Ovary (tissue), 10 donors: ENCODE measurements at places on chromosomes 5 and 9.
A peak's percentile ranks its signal among the peaks of the same experiment; 100 is the strongest.

- no peak for DNase-seq
Measured at GRCh38 chr5:113293975-113294310, 140.8 kb downstream of the TSSK1B start.

- no peak for DNase-seq
Measured at GRCh38 chr5:535846-536698, 11.8 kb upstream of the SLC9A3 start.

GRCh38 chr9:972501-973294 lies 3.8 kb upstream of the DMRT3 start:
- no peak for DNase-seq

GRCh38 chr5:145848854-145849253 lies 13.7 kb upstream of the PRELID2 start:
- no peak for DNase-seq

- no peak for DNase-seq
Measured at GRCh38 chr5:62149879-62150278, 156.1 kb upstream of the KIF2A start.

DNA sequence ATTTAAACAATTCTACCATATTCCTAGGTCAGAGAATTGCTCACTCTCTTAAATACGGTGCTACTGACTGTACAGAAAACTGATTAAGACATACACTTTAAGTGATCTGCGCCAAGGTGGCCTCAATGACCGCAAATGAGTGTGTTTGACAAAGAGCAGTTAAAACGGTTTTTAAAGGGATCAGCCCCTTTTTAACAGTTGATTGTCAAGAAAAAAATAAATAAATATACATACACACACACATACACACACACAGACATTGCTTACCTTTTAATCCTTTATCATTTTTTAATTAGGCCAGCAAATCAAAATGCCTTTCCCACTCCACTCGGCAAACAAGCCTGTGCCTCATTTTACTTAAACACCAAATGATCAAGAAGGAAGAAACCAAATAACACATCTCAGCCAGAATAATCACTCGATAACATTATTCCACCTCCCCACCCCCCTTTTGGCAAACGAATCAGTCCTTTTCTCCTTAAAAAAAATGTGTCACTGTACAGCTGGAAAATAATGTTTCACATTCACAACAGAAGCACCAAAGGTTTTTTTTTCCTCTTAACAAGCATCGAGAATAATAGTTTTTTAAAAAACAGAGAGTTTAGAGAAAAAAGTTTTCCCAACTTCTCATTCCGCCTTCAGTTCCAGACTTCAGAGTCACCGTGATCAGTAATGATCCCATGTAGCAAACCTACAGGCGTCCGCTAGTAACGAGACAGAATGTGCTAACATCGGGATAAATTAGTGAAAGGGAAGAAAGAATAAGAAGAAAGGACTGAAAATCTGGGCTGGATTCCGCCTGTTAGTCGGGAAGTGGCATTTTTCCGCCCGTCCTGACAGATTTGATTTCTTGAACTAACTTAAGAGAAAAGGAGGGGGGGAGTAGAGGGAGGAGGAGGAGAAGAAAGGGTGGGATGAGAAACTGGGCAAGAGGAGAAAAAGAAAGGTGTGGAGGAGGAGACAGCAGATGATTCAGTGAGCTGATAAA lies at the start of gene ZNF608:
Gene ZNF608 (minus strand): TSS at position 712 of the 988 bp plus-strand sequence. CDS start 1,650 bp downstream, outside the sequence.
- no peak for DNase-seq

DNA sequence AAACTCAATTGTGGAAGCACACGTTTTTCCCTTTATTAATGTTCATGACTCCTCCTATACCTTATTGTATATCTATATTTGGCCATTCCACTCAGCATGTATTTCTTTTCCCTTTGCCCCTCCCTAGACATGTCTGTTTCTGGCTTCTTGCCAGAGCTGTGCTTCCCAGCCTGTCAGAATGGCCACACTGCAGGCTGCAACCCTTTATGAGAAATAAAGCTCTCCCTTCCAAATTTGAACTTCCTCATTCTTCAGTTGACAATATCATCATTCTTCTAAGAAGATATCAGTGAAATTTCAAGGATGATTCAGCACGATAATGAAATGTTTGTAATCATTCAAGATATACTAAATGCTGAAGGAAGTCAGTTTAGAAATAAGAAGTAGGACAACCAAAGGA lies 107.6 kb upstream of the PRSS3 start:
- DNase-seq = no peak

DNA sequence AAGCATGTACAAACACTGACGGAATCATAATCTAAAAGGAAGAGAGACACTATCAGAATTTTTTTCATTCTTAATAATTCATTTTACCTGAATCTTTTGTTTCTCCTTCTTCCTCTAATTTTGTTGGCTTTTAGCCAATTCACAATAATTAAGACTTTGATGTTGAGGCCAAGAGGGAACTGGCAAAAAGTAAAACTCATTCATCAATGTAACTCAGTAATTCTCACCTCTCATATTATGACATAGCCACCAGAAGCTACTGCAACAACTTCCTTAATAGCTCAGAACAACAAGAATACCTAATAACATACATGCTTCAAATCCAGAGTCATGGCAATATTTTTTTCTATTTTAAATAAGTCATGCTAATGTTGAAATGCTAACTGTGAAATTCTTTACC lies 64.5 kb downstream of the MCTP1 start:
- DNase-seq = no peak

DNA sequence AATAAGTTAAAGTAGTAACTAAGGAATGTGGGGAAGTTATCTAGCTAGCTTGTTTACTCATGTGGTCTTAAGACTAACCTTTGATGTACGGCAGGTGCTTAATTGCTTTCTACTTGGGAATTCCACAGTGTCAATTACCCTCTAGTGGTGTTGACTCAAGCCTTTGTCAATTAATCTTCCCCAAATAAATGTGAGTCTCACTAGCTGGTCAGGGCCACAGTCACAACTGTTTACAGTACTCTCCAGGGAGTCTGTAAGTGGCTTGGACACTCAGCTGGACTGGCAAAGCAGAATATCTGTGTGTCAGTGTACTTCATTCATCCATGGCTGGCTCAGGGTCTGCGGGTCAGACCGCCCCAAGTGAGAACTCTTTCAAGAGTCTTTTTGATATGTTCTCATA lies 30.8 kb downstream of the SMIM3 start:
- DNase-seq = no peak

GRCh38 chr9:6566409-6567139 lies 79.0 kb downstream of the GLDC start:
- DNase-seq = no peak

DNA sequence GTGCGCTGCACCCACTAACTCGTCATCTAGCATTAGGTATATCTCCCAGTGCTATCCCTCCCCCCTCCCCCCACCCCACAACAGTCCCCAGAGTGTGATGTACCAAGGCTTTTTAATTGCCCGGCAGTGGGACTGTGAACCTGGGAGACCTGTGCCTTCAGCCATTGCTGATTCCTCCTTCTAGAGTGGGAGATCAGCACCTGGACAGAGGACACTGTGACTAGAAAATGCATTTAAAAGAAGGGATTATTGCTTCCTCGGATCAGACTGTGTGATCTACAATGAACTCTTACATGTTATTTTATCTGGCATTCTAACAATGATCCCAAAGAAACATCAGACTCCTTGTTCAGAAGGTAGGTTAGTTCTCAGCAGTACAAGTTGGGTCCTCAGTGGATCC lies 25.9 kb downstream of the CTSL start:
- no peak for DNase-seq

DNA sequence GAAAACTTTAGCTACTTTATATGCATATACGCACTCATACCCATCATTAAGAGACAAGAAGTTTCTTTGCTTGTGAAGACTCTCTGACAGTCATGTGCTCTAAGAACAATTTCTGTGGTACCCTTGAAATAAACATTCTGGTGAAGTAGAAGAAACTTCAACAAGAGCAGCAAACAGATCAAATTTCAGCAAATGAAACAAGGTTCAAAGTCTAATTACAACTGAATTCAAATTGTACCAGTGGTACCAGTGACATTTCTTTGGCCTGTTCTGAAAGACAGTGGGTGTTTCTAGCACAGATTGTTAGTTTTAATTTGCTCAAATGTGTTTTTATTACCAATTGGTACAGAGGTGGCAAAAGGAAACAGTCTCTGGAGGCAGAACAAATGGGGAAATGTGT lies 391.0 kb downstream of the CHSY3 start:
- DNase-seq = no peak

GRCh38 chr5:151688436-151688835 lies 1.7 kb upstream of the SPARC start:
- DNase-seq = no peak

DNA sequence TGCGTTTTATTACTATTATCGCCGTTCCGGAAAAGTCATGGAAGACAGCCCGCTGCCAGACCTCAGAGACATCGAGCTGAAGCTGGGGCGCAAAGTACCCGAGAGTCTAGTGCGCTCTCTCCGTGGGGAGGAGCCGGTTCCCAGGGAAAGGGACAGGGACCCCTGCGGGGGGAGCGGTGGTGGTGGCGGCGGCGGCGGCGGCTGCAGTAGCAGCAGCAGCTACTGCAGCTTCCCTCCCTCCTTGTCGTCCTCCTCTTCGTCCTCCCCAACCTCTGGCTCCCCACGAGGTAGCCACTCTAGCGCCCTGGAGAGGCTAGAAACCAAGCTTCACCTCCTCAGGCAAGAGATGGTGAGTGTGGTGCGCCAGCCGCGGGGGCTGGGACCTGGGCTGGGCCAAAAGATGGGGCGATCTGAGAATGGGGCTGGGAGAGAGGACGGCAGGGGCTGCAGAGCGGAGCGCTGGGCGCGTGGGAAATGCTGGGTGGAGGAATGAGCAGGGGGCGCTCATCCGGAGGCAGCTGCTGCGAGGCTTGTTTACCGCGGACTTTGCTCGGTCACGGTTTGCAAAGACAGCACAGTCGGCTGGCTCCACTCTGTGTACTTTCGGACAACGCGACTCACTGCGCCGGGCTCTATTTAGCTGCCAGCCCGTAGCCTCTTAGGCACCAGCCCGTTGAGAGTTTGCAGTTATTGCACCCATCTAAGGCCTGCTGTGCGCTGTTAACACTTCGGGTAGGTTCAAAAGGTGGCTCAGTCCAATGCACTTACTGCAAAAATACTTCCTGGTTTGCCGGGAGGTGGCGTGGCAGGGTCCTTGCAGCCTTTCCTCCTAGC lies 1.1 kb downstream of the LURAP1L start:
- DNase-seq = peak; percentile 64

- no peak for DNase-seq
Measured at GRCh38 chr5:88555674-88556073, 287.0 kb upstream of the TMEM161B start.

GRCh38 chr9:75909776-75910175 lies 19.3 kb downstream of the PCSK5 start:
- no peak for DNase-seq

GRCh38 chr9:112465352-112465751 lies 21.3 kb upstream of the KIAA1958 start:
- DNase-seq = no peak
